ENCODE measurements at places on chromosomes 6 and 20. TPM values are rescaled to one million over a fixed set of nuclear protein-coding genes. Genes with fewer than 3 reads are reported as not detected.

DNA sequence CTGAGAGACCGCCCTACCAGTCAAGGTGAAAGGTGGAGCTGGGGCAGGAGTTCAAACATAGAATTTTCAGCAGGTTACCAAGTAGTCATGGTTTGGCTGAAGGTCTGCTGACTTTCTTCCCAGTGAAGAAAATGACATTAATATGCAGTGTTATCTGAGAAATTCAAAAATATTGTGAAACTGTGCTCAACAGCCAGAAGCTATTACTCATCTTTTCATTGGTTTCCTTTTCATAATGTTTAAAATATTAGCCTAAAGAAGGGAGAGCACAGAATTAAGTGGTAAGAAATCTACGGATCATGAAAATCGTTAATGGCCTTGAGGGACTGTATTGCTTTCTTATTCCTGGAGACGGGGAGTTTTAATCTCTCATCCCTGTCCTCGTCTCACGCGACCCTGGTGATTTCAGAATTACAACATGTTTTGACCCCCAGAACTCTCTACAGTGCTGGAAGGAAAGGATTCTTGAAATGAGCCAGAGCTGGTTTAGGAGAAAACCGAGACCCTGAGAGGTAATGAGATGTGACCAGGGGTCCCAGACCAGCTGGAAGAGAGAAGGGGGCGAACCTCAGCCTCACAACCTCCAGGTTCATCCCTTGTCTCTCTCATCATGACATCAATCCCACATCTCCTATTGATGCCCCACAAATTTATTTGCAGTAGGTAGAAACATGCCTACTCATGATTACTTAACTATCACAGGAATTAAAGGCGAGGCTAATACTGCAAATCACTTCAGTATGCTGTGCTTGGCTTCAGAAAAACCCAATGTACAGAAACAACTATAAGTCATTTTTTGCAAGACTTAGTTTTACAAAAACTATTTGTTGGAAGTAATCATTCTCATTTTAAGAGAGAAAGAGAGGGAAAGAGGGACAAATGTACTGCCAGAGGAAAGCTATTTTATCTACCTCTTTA is 209.5 kb downstream of the FNDC1 start:
- no peak for DNase-seq
- H3K4me1 ChIP-seq: peaks cover 15% of the 10 kb centered on the region
- H3K4me3 ChIP-seq: no peak overlapping the region
- H3K27ac ChIP-seq: no peak overlapping the region

DNA sequence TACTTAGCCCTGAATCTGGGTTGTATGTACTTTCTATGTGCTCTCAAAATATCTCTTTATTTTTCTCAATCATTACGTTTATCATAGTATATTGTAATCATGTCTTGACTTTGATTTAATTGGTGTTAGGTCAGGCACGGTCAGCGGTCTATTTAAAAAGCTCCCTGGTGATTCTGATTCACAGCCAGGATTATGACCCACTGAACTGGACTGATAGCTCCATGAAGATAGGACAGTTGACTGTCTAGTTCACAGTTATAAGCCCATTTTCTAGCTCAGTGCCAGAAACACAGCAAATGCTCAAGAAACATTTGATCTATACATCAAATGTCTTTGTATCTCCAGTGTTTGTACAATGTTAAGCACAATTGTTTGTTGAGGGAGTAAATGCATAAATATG is 111.5 kb upstream of the CCN2 start:
- no peak overlapping the region for H3K4me3 ChIP-seq
- no peaks in the 10 kb centered on the region for H3K36me3 ChIP-seq
- H3K4me1 ChIP-seq: peaks cover 9% of the 10 kb centered on the region
- H3K27me3 ChIP-seq: no peaks in the 10 kb centered on the region
- no peak for DNase-seq

GRCh38 chr6:5566718-5567117 is 305.4 kb downstream of the FARS2 start:
- no peak overlapping the region for H3K27ac ChIP-seq
- H3K4me3 ChIP-seq: no peak overlapping the region
- H3K27me3 ChIP-seq: no peaks in the 10 kb centered on the region

DNA sequence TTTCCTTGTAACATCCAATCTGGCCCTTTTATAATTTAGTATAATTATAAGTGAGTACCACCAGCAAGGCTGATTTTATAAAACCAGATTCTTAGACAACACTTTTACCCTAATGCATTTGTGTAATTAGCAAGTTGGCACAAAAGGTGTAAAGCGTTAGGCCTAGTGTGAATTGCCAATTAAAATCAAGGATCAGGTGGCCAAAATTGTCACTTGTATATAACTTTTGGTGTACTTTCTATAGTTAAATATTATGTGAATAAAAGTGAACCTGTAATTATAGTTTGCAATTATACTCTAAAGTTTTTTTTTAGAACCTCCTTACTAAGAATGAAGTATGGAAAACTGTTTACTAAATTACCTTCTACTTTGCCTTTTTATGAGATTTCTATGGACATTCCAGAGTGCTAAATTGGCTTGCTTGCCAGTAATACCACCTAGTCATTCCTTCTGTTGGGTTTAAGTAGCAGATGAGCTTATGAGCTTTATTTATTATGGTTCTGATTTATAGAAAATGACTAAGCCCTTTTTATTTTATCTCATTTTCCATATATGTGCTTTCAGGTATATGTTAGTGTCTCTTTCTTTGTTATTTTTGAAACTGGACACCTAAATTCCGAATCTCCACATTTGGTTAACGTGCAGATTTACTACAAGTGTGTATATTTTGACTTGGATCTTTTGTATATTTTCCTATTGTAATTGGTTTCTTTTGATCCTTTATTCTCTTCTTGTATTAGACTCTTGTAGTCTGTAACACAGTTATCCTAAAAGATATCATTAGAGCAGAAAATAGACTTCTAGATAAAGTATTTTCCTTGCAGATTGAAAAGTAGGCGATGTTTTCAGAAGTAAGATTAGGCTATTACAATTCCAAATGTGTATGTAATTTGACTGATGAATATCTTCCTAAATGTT is 3.9 kb downstream of the STXBP5 start:
- H3K4me1 ChIP-seq: peaks cover 2% of the 10 kb centered on the region
- H3K36me3 ChIP-seq: no peaks in the 10 kb centered on the region
- DNase-seq: no peak
- no peaks in the 10 kb centered on the region for H3K27me3 ChIP-seq
- H3K27ac ChIP-seq: no peak overlapping the region
- H3K4me3 ChIP-seq: no peak overlapping the region

DNA sequence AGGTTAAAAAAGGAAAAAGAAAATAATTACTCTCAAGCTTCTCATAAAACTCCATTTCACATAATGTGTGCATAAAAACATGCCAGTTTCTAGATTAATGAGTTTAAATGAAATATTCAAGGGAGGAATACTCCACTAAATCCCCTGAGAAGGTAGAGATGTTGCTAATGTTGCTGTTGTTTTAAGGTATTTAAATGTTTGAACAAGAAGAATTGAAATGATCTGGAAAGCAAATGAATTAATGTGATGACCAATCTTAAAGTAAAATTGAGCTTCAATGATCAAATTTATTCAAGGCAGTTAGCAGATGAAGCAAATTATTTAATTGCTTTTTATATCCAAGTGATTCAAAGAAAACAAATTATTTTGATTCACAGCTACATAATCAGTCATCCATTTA is 804.4 kb downstream of the EYS start:
- H3K27me3 ChIP-seq: no peaks in the 10 kb centered on the region
- no peak for DNase-seq
- no peaks in the 10 kb centered on the region for H3K4me1 ChIP-seq
- H3K36me3 ChIP-seq: no peaks in the 10 kb centered on the region
- H3K27ac ChIP-seq: no peak overlapping the region

Gene SLC35F1
- polyA plus RNA-seq: 0.10 TPM

Gene TAAR5
- not detected for polyA plus RNA-seq

DNA sequence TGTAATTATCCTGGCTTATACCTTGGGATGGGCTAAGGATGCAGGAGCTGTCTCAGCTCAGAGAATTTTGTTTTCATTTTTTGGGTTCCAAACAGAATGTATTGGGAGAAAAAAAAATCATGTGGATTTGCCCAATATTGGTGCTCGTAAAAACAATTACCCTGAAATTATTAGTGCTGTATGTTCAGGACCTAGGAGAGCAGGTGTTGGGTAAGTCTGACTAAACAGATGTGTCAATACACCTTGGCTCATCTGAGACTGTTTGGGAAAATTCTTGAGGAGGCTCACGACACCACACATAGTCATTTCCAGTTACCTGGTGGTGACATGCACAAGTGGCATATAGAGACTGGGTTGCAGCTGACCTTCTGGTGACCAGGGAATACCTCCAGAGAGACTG is 802.1 kb upstream of the FLRT3 start:
- H3K4me1 ChIP-seq: no peaks in the 10 kb centered on the region
- H3K27ac ChIP-seq: no peak overlapping the region
- no peaks in the 10 kb centered on the region for H3K36me3 ChIP-seq
- no peak overlapping the region for H3K4me3 ChIP-seq
- no peaks in the 10 kb centered on the region for H3K27me3 ChIP-seq
- DNase-seq: no peak

GRCh38 chr6:75986935-75987334 is 85.5 kb downstream of the IMPG1 start:
- no peak overlapping the region for H3K27ac ChIP-seq
- no peaks in the 10 kb centered on the region for H3K27me3 ChIP-seq

Gene KCNQ2
- polyA plus RNA-seq: not detected
